ENCODE measurements at places on chromosomes 1 and 21.

DNA sequence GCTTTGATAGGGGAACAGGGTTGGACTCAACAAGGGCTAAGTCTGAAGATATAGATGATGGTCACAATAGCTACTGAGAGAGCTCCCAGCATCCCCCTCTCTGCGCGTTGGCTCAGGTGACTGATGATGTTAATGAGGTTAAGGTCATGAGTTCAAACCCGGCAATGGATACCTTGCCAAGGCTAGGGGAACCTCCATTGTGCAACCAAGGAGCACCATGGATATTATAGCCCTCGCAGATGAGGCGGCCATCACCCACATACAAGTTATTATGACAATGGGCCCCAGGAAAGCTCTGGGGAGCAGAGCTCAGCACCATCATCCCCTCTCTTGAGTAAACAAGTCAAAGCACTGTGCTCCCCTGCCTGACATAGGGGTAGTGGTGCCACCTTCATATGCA lies 8.2 kb downstream of the KCNA2 start:
- no peak for DNase-seq

GRCh38 chr1:228150461-228151179 lies 890 bp downstream of the GJC2 start:
- peak; percentile 57 for DNase-seq

- DNase-seq = no peak
Observed at GRCh38 chr1:80445033-80445432, 1355.7 kb upstream of the ADGRL2 start.

DNA sequence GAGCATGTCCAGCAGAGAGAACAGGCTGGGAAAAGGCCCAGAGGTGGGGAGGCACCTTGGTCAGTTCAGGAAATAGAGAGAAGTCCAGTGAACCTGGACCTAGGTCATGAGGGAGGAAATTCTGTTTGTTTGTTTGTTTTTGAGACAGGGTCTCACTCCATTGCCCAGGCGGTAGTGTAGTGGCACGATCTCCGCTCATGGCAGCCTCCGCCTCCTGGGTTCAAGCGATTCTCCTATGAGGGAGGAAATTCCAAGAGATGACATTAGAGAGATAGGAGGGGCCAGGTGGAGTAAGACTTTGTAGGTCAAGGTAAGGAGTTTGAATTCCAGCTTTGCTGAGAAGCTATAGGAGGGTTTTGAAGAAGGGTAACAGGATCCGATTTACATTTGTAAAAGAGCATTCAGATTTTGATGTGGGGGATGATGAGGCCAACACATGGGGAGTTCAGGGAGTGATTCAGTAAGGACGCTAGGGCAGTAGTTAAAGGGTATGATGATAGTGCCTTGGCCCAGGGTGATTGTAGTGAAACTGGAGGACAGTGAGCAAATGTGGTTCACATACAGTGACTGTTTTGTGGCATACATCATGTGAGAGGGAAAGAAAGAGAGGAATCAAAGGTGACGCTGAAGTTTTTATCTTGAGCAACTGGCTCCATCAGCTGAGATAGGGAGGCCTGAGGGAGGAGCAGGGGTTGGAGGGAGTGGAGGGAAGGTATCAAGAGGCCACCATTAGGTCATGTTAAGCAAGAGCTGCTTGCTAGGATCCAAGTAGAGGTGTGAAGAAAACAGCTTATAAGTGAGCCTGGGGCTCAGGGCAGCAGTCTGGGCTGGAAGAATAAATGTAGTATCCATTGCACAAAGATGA lies 8.3 kb upstream of the TRABD2B start:
- DNase-seq = no peak

- DNase-seq = no peak
Observed at GRCh38 chr1:100364697-100365096, 12.4 kb downstream of the CDC14A start.

- no peak for DNase-seq
Observed at GRCh38 chr1:156143765-156144489, 9.5 kb upstream of the SEMA4A start.

GRCh38 chr1:169586067-169586394 lies 250 bp downstream of the F5 start:
- no peak for DNase-seq

DNA sequence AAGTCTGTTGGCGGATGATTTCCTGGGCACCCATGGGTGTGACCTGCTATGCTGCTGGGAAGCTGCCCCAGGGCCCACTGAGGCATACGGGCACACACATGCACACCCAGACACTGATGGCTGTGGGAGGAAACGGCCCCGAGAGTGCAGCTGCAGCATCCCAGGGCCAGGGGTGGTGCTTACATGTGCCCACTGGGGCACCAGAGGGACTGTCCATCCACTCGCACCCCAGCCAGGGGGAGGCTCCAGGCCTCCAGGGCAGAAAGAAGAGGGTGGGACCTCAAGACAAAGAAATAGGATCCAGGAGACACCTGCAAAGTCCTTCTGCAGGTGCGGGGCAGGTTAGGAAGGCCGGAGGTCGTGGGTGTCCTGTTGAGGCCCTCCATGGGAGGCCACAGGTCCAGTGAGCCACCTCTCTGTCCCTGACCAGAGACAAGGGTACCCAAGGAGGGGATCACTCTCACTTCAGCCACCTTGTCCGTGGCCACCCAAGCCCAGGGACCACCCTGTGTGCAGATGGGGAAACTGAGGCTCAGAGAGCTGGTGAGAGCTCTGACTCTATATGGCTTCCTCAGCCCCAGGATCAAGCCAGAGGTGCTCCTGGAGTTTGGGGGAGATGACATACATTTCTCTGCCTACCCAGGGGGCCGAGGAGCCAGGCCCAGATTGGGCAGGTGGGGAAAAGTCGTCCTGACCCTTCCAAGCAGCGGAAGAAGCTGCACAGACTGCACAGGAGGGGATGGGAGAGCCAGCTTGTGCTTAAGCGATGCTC lies 57.1 kb downstream of the WNT9A start:
- no peak for DNase-seq

GRCh38 chr1:164233149-164233548 lies 325.8 kb upstream of the PBX1 start:
- DNase-seq = no peak

GRCh38 chr1:58481962-58482361 lies 64.6 kb downstream of the OMA1 start:
- DNase-seq = no peak
